Fibroblast of lung (primary cell): ENCODE measurements at places on chromosomes 6 and 20.

DNA sequence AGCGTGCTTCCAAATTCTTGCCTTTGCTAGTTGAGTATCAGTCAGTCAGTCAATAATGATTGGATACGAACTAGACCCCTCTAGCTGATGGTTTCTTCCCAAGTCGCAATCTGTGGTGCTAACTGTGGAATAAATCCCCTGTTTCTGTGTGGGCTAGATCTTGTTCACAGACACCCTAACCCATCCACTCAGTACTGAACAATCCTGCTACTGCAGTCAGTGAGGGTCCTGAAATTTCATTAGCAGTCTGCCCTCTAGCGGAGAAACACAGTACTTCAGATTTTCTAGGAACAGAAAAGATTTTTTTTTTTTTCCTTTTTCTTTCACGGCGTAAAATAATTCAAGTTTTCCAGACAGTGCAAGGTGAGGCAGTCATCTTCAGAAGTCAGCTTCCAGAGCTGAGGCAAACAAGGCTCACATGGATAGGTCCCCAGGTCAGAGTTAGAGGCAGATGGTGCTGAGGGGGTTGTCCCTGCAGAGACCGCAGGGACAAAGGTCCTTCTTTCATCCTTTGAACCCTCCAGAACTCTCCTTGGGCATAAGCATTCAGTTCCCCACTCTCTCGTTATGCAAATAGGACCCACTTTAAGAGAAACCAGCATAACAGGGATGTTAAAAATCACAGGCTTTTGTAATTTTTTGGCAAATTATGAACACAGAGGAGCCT is 119.6 kb downstream of the SCML4 start:
- DNase-seq: peak; percentile 71

- DNase-seq: no peak
These were observed 102.7 kb upstream of the QKI start for GRCh38 chr6:163311830-163312229.

DNA sequence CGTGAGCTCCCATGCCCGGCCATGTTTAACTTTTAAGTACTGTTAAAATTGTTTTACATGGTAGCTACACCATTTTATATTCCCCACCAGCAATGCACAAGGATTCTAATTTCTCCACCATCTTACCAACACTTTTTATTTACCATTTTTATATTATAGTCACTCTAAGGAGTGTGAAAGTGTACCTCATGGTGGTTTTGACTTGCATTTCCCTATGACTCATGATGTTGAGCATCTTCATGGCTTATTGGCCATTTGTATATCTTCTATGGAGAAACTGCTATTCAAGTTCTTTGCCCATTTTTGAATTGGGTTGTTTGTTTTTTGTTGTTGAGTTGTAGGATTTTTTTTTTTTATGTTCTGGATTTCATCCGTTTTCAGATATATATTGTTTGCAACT is 15.6 kb upstream of the BPHL start:
- DNase-seq: no peak

- DNase-seq: no peak
These were observed 4.8 kb downstream of the DPPA5 start for GRCh38 chr6:73349311-73349710.

DNA sequence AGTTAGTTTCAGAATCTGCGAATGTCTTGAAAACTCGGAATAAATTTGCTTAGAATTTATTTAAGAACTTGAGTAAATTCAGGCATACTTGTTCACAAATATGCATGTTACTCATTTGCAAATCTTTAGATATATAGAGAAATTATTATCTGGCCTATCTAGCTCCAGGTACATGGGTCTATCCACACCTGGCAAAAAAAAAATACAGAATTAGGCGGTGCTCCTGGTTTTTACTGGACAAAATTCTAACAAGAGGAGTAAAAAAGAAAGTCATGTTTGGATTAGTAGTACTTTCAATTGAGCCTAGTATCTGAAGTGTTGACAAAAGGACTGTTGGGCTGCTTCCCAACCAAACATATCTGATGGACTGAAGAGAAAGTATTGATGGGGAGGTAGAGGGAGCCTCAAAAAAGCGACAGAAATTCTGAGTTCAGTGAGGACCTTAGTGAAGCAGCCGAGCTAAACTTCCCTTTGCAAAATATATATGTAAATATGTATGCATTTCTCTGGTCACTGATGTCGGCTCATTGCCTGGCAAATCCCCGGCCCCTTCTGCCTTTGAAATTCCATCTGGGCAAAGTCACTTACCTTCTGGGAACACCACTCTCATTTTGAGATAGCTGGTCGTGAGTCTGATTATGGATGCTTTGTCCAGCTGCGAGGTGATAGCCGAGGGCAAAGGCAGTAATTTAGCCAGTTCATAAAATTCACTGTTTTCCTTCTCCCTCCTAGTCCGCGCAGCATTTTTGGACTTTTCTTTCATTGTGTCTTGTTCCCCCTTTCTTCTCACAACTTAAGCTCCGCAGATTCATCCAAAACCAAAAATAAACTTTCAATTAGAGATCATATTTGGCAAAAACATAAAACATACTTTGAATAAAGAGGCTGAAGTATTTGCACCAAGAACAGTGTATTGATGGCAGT is 1.8 kb downstream of the SIM1 start:
- no peak for DNase-seq

- DNase-seq: no peak
These were observed 55.9 kb upstream of the PSMF1 start for GRCh38 chr20:1062334-1063010.

DNA sequence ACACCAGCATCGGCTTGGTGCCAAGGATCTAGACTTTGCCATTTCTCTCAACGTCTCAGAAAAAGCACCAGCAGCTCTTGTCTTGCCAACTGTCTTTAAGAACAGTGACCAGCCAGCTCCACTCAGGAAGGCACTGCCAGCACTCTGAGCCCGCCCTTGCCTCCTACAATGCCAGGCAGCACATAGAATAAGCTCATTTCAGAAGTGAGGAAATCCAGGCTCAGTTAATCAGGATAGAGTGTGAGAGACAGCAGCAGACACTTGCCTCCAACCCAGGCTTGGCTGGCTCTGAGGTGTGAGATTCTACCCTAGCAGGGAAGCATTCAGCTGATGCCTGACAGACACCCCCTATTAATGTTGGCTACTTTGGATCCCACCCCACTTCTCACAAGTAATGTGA is 4.3 kb upstream of the SYNDIG1 start:
- no peak for DNase-seq

DNA sequence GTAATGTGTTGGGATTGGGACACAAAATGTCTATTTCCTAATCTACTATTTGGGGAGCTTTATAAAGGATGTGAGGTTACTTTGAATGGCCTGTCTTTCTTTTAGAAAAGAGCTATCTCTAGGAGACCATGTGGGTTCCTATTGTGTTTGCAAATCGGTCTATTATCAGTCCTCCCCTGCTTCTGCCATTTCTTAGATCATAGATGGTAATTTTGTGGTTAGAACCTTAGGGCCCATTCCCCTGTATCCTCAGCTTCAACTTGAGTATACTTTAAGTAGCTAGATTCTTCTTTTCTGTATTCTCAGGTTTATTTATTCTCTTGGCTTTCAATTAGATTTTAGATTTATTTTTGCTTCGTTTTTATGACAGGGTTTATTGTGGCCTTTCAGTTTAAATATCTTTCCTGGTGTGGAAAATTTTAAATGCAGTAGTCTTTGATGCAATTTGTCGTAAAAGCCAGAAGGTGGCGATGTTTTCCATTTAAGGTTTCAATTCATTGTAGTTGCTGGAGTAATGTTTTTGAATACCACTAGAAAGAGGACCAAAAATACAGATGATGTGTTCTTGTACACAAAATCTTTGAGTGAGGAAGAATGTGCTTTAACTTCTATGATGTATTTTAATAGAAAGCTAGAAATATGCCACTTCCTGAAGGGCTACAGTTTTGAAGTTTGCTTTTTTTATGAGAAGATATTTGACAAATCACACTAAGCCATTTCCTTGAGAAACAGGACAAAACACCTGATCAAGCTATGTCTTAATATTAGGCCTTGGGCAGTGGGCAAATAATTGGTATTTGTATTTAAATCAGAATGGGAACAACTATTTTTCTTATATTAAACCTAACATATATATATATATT is 20.3 kb downstream of the TBPL1 start:
- peak; percentile 76 for DNase-seq

DNA sequence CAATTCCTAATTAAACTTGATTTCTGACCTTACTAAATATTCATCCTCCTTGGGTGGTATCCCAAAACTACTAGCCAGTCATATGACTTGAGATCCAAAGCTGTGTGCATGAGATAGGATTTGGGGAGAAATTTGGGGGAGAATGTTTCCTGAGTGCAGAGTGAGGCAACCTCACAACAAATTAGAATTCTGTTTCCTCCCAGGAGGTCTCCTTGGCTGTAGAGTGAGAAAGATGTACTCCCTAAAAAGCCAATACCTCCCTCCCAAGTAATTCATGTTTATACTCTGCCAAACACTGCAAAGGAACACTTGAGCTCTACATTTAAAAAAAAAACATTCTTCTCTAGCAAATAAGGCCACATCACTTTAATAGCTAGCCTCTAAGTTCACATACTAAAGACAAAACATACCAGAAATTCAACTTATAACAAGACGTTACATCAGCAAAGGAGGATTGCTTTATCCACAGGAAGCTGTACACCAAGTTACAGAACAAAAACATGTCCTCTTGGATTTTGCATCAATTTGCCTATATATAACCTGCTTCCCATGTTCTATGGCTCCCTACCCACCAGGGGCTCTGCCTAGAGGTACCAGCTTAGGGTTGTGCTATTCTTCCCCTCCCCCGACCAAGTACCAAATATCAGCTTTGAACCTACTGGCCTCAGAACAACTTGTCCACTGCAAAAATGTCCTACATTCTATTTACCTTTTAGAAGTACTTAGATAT is 15.4 kb upstream of the TMEM30A start:
- DNase-seq: no peak

DNA sequence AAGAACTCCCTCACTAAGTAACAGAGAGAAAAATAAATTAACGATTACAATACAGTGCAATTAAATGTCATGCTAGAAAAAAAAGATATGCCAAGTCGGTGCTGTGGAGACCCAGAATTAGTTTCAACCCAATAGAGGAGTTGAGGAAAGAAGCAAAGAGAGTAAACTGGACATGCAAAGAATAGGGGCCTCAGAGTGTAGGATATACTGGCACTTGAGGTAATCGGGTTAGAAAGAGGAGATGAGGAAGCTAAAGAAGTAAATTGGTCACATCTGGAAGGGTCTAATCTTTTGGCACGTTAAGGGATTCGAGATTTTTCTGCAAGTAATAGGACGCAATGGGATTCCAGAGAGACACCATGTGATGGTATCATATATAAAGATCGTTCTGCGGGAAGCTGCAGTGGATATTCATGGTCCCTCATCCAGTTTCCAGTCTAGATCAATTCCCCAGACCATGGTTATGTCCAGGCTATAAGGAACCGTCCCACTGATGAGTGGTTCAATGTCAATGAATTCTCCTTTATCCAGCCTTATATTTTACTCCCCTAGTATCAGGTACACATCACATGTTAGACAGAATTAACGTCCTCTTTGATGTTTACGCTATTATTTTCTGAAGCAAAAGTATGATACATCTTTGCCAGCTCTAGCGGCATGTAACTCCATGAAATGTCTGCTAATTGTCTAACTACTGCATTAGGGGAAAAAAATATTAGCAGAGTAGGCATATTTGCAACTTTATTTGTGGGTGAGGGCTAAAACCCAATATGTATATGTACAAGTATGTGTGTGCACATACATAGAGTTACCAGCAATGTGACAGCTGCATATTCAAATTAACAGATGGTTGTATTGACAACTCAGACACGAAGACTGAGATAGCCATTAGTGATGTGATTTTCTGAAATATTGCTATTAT is 1.1 kb upstream of the TBC1D32 start:
- DNase-seq: no peak

DNA sequence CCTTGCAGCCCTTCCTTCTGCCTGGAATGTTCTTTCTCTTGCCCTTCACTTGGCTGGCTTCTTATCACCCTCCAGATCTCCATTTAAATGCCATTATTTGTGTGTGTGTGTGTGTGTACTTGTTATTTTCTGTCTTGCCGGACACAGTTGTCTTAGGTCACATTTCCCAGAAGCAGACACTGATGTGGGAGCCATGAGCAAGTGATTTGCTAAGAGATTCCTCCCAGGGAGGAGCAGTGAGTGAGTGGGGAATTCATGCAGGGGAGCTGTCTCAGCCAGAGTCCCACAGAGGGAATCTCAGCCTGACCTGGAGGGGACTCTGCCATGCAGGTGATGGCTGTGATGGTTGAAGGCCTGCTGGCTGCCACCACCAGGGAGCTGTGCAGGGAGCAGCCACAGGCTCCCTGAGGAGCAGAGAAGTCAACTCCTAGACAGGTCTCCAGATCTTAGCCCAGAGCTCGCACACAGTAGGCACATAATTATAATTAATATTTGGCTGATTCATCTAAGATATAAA is 96.5 kb downstream of the SYNDIG1 start:
- no peak for DNase-seq

DNA sequence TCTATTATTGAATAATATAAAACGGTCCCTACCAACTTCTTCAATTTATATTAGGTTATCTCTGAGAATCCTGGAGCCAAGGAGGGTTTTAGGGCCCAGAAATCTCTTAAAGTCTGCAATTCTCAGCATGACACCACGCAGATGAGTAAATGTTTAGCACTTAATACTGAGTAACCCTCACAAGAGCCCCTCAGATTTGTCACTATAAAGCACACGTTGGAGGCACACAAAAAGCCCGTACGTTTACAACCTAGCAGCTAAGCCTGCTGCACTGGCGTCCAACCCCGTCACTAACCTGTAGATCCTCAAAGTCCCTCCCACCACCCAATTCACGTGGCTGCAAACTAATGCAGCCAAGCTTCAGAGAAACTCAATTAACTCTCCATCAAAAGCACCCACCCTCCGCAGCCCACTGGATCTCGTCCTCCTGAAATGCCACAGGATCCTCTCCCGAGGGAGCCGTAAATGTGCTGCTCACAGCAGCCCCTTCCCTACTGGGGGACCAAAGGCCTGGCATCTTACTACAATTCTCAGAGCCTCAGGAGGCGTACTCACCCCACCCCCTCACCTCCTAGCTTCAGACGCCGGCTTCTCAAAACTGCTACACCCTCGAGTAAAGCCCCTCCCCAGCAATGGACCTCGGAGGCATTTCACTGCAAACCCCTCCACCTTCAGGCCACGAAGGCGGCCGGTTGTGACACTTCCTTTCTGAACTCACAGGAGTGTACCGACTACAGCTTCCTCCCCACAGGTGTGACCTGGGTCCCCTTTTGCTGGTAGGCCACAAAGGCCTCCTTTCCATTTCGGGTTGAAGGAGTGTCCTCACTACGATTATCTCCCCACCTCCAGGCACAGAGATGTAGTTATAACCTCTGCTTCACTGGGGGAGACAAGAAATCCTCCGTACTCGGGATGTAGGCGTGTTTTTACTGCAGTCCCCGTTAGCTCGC is 909 bp downstream of the CPNE1 start:
- peak; percentile 14 for DNase-seq

GRCh38 chr6:125014661-125014957 is 52.4 kb downstream of the RNF217 start:
- DNase-seq: no peak

- no peak for DNase-seq
These were observed 42.3 kb upstream of the OCSTAMP start for GRCh38 chr20:46592580-46593362.
